Mesendoderm (in vitro differentiated cells): ENCODE measurements at places on chromosomes 2 and 18.

- DNase-seq: peak; percentile 27
These were observed 106.1 kb downstream of the ETAA1 start for GRCh38 chr2:67503066-67503795.

DNA sequence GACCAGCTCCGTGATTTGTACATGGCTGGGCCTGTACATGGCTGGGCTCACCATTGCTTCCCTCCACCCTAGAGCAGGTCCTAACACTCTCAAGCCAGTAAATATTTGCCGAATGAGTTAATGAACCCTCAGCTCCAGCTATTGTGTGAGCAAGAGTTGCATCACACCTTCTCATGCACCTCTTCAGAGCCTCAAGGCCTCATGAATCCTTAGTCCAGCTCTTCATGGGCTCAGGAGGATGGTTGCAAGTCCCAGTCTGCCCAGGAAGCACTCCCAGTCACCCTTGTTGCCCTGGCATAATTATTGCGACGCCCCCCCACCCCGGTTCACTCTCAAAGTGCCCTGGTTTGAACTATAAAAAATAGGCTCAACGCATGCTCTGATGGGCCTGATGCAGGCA is 30.1 kb upstream of the GNAL start:
- DNase-seq: peak; percentile 25

- no peak for DNase-seq
These were observed 23.0 kb downstream of the CYTIP start for GRCh38 chr2:157420771-157421323.

GRCh38 chr2:197128897-197129296 is 181.7 kb downstream of the ANKRD44 start:
- peak; percentile 43 for DNase-seq

DNA sequence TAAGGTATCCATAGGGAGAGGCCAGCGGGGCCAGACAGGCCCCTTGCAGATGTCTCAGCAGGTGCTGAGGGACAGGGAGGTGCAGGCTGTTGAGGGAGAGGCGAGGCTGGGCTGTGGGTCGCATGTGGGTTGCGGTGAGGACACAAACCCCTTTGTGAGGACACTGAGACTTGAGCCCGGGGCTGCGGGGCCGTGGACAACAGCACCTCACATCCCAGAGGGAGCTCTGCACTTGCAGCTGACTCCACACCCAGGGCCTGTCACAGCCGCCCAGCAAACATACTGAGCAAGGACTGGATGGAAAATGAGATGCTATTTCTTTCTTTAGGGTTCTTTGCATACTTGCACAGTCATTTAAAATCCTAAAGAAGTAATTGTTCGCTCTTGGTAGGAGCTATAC is 95.3 kb upstream of the NFATC1 start:
- no peak for DNase-seq

- no peak for DNase-seq
These were observed 29.4 kb upstream of the ZNF516 start for GRCh38 chr18:76524477-76524876.

DNA sequence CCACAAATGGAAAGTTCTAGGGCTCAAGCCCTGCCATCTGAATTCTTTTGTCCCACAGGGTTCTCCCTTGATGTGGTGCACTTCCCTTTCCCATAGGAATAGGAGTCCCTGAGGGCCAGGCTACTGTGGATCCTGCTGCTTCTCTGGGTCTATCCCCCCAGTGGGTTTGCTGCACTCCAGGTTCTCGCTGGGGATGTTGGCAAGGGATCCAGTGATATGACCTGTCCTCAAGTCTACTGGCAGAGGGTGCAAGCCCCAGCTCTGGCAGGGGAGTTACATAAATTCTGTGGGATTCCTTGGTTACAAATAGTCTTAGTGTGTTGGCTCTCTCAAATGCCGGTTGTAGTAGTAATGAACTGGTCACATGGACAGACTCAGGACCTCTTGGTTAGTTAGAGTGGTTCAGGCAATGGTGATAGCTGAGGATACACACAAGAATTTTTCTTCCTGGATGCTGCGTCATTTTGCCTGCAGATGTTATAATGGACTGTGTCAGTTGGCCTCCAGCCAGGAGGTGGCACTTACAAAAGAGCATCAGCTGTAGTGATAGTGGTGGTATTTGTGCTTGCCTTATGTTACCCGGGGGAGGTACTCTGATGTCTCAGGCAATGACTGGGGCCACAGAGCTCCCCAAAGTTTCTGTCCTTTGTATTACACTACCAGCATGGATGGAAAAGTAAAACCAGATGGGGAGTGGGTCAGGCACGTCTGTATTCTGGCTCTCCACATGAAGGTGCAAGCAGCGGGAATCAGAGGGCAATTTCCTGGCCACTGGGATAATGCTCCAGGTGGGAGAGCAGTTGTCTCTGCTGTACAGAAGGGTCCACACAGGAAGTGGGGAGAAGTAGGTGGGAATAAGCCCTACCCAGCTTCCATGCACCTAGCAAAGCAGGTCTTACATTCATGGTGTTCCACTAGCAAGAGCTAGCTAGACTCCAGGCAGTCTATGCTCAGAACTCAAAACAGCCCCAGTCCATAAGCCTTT is 267.9 kb downstream of the SOX11 start:
- no peak for DNase-seq

DNA sequence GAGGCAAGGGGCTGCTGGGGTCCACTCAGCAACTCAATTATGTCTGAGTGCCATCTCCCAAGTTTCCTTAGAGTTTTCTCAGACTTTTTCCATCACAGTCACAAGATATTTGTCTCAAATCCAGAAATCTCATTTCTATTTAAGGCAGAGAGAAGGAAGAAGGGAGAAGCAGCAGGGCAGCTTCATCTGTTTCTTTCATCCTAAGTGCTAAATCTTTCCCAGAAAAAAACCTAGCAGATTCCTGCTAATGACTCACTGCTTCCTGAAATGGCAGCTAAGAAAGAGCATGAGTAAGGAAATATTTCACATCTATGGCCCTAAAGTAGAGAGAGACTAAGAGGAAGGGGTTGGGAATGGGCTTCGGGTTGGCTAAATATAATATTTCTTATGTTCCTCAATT is 88.0 kb downstream of the KYNU start:
- DNase-seq: peak; percentile 45

GRCh38 chr18:13236411-13236810 is 17.9 kb downstream of the LDLRAD4 start:
- DNase-seq: no peak

DNA sequence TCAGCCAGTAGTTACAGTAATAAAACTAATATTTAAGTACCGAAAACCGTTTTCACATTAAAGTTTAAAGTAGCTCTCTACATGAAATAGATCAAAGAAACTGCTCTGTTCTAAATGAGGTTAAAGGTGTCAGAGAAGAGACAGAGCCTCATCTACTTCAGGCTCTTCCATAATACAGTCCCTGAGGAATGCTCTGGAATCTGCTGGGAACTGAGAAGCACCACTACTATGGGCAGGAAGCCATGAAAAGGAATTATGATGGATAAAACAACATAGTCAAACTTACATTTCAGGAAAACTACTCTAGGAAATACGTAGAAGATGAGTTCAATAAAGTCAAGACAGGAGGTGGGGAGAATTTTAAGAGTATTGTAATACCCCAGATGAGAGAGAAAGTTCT is 60.0 kb downstream of the ROCK1 start:
- no peak for DNase-seq

- no peak for DNase-seq
These were observed 6.3 kb upstream of the NEU4 start for GRCh38 chr2:241802421-241803318.

DNA sequence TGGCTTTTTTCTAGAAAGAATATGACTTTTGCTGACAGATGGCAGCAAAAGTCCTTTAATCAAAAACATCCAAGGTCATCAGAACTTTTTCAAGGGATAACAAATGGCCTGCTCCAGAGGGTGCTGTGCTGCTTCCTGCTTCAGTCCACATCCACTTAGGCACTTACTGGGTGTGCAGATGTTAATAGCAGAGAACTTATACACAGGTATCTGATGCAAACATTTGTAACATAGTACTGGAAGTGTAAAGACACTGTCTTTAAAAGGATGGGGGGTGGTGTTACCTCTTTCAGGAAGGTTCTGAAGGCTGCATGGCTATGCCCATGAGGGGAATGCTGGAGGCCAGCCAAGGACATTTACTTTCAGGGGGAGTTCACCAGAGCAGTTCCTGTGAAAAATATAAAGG is 5.5 kb downstream of the HOXD8 start:
- peak; percentile 27 for DNase-seq

GRCh38 chr2:23587341-23587880 is 202.4 kb downstream of the KLHL29 start:
- DNase-seq: no peak

- no peak for DNase-seq
These were observed 470.5 kb upstream of the FAM98A start for GRCh38 chr2:34069604-34070003.

GRCh38 chr2:28591711-28592335 is 96.0 kb downstream of the PLB1 start:
- DNase-seq: no peak

- no peak for DNase-seq
These were observed 10.9 kb upstream of the OSBPL1A start for GRCh38 chr18:24408496-24408895.

GRCh38 chr18:42950732-42951131 is 164.8 kb downstream of the RIT2 start:
- no peak for DNase-seq

- DNase-seq: no peak
These were observed 1056.6 kb upstream of the CHAC2 start for GRCh38 chr2:52710810-52711618.

GRCh38 chr18:4276953-4277585 is 178.0 kb downstream of the DLGAP1 start:
- no peak for DNase-seq

- no peak for DNase-seq
These were observed 59.4 kb downstream of the OSR1 start for GRCh38 chr2:19299032-19299431.

GRCh38 chr2:187390891-187391290 is 57.2 kb downstream of the CALCRL start:
- no peak for DNase-seq

GRCh38 chr2:69995511-69995910 is 34.1 kb upstream of the ASPRV1 start:
- no peak for DNase-seq

GRCh38 chr2:232535761-232536530 is 3.5 kb upstream of the CHRNG start:
- DNase-seq: no peak

DNA sequence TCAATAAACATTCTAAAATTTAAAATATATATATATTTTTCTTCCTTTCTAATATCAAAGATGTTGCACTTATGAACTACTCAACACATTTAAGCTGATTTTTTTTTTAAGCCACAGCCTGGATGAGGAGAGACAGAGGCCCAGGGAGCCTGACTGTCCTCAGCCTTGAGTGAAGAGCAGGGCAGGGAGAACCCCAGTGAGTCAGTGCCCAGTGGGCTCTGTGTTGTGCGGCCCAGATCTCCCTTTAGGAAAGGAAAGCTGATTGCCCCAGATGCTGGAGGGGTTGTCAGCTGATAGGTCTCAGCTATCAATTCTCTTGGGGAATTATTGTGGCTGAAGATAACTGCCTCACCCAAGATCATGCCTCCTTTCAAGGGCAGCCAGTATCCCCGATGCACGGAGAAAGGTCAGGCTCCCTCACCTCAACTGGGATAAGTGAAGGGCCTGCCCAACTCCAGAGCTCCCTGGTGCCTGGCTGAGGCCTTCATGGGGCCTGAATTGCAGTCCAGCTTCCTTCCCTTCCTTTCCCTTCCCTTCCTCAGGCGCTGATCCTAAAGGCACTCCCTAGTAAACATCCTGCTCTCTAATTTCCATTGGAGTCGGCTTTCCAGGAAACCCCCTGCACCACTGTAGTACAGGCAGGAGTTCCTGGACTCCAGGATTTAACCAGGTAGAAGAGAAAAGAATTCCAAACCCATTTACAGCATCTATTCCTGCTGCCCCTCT is 106.9 kb upstream of the ATL2 start:
- DNase-seq: no peak

DNA sequence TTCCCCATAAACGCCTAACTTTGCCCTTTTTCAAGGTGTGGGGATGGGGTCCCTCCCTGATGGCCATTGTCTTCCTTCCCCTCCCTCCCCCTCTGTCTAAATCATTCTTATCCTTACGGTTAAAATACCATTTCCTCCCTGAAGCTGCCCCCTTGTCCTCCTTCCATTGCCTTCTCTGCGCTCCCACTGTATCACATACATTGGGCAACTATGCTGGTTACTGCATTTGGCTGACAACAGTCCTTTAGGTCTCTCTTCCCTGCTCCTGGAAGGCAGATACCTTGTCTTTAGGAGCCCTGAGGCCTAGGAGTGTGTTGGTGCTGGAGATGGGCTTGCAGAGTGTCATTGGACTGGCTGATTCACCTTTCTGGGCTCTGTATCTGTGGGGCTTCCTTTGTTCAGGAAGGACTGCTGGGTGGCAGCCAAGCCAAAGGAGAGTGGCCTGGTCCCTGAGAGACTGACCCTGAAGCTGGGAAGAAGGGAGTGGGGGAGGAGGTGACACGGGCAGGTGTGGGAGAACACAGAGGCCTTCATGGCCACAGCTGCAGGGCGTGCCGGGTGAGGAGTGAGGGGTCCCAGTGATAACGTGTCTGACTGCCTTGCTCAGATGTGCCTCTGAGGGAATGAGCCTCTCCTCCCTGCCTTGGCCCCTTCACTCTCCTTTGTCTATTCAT is 2.2 kb downstream of the WNT6 start:
- no peak for DNase-seq

DNA sequence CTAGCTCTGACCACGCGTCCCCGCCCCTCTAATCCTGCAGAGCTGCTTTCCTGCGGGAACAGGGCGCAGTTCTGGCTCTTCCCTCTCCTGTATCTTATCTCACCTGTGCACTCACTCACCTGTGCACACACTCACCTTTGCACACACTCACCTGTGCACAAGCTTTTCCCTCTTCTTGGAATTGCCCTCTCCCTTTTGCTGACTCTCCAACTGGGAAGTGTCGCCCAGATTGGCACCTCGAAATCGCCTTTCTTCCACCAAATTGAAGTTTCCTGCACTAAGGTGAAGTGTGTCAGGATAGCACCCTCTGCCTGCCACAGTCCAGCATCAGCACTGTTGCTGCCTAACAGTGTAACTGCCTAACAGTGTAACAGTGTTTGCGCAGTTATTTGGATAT is 566 bp upstream of the CMPK2 start:
- DNase-seq: peak; percentile 71

- no peak for DNase-seq
These were observed 241.2 kb downstream of the SEPTIN10 start for GRCh38 chr2:109372614-109373013.

GRCh38 chr18:9643549-9643948 is 29.2 kb upstream of the PPP4R1 start:
- peak; percentile 99 for DNase-seq

DNA sequence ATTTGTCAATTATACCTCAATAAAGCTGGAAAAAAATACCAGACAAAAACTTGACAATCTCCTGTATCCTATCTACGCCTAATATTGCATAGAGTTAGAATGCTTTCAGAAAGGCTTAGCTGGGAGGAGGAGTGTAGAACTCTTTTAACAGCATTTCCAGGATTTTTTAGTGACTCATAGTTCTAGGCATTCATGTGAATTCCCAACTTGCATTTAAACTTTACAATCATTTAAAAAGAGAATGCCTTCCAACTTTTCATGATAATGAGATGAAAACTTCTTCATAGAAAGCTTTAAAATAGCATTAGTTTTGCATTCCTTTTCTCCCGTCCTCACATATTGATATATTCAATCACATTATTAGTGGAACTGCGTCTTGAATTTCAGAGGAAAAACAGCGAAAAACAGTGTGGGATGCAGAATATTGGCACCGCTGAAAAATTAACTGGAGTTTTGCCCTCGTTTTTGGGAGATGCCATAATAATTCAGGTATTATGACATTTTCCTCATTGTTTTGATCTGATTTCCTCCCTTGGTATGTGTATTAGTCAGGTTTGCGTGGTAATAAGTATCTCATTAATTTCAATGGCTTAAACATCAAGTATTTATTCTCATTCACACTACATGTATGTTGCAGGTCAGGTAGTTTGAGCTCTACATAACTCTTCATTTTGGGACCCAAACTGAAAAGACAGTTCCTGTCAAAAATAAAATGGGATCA is 293.2 kb upstream of the FIGN start:
- peak; percentile 27 for DNase-seq
